ENCODE measurements at places on chromosomes 7 and 10.

DNA sequence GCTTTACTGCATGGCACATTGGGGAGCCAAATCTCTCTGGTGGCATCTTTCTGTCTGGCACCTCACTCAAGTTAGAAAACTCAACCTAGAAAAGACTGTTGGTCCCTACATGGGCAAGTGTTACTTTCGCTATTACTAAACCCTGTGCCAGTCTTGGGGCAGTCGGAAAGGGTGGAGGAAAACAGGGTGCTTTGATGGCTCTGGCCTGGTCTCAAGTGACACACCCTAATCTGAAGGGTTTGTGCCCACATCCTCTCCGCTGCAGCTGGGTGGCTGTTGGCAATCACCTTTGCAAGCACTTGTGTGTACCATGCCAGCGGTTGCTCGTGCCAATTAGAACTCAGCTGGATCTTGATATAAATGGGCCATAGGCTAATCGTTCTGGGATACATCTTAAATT is 159.8 kb upstream of the ITGB1 start:
- DNase-seq: no peak

DNA sequence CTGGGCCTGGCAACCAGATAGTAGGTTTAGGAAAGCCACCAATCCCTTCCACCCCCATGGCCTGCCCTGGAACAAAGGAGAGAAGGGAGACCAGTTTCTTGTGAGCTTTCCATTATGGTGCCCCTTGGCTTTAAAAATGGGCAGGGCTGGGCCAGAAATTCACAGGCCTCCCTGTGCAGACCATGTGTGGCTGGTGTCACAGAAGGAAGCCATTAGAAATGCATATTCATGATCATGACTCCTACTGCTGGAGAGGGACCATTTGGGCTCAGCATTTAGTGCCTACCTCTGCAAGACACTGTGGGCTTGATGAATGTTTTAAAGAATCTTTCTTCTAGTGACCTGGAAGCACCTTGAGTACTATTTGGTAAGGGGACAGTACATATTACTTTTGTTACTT is 108.3 kb downstream of the HECW1 start:
- DNase-seq: no peak

- no peak for DNase-seq
These were observed 167.2 kb downstream of the AKR1D1 start for GRCh38 chr7:138243430-138243829.

DNA sequence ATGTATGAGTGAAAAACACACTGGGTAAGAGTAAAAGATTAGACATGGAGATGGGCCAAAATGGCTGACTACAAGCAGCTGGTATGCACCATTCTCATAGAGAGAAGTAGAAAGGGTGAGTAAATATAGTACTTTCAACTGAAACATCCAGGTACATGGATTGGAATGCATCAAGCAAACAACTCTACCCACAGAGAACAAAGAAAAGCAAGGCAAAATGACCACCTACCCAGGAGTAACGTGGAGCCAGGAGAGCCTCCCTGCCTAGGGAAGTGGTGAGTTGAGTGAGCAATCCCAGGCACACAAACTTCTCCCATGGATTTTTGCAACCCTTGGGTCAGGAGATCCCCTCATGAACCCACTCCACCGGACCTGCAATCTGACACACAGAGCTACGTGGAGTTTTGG is 212.8 kb downstream of the PTN start:
- no peak for DNase-seq

DNA sequence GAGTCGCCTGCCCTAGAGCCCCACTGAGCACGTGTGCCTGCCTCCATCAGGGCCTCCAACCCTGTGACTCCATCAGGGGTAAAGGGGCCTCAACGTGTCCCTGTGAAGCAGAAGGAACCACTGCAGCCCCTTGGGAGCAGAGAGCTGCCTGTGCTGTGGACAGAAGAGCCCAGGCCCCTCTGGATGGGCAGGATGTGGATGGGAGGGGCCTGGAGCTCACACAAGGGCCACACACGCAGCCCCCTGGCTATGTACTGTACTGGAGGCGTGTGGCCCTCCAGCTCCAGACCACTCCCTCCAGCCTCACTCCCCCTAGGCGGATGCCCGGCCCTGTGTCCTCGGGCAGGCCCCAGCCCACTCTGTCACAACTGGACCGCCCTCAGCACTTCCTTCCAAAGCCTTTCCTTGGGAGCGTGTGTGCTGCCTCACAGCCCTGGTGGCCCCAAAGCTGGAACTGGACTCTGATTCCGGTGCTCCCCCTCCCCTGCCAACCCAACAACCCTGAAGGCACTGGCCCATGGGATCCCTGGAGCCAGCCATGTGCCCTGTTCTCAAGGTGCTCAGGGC is 238.0 kb downstream of the TCERG1L start:
- no peak for DNase-seq

DNA sequence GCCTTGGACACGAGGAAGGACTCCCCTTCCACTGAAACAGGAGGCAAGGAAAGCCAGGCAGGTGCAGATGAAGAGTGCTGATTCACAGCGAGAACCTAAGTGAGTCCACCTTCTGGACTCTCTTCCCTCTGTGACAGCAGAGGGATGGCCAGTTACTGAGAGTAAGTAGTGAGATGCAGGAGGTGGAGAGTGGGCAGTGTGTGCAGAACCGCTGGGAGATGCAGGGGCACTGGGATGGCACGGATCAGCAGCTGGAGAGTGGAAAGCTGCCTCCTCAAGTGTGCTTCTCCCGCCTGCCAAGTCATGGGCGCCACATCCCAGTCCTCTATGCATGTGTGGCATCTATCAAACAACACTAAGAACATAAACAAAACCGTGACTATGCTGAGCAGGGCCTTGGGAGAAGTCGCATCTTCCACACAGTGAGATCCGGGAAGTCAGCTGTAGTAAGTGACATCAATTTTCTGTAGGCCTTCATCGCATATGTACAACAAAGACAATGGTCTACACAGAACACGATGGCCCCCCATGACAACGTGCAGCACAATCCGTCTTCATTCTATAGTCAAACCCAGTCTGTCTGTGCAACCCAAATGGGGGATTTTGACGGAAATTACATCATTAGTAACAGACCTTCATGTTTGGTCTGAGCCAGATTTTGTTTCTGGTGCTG is 217.4 kb upstream of the KLF14 start:
- no peak for DNase-seq

DNA sequence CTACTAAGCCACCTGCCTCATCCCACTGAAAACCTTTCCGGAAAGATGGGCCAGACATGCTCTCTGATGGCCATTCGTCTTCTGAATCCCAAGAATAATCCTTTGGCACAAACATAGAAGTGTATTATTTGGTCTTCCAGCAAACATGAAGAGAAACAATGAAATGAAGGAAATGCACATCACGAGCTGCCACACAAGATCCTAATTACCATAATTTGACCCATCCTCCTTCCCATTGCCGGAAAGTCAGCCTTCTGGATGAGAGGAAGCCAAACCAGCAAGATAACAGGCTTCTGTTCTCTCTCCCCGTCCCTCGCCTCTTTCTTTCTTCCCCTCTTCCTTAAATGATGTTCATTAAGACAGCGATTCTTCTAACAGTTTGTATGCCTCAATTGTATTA is 218.9 kb upstream of the KMT2E start:
- DNase-seq: no peak

- no peak for DNase-seq
These were observed 7.7 kb downstream of the CREB3L2 start for GRCh38 chr7:137994216-137994615.

GRCh38 chr7:112572669-112573301 is 92.0 kb downstream of the LSMEM1 start:
- DNase-seq: peak; percentile 4

GRCh38 chr7:115230882-115231571 is 309.1 kb downstream of the MDFIC start:
- no peak for DNase-seq
